ENCODE measurements at places on chromosomes 11 and 22.

DNA sequence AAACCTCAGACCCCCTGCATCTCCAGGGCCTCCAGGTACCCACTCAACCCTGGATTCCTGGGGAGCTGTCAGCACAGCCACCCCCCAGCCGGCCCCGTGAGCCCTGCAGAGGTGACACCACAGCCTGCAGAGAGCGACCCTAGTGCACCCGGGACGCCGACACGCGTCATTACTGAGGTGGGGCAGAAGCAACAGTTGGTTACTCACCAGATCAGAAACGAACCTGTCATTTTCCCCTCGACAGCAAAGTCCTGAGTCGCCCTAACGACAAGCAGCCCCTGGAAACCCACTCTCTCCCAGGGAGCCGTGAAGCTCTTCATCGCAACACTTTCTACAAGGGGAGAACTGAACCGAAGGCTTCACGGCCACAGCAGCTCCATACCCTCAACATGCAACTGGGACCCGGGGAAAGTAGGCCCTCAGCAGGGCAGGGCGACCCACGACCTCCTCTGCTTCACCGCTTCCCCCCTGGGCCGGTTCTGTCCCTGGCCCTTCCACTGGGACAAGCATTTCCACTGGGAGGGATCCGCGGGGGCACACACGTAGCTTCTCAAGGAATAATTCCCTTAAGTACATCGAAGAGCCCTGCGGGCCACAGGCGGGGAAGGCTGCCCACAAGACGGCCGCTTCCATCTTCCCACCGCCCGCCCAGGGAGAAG lies 1.6 kb downstream of the BRD1 start:
- peak; percentile 34 for DNase-seq

- DNase-seq = no peak
These were observed 249.3 kb downstream of the KIRREL3 start for GRCh38 chr11:126751242-126751641.

- DNase-seq = no peak
These were observed 23.9 kb downstream of the FADD start for GRCh38 chr11:70226967-70227366.

- no peak for DNase-seq
These were observed 149.8 kb downstream of the CCDC34 start for GRCh38 chr11:27213232-27213660.

- no peak for DNase-seq
These were observed 14.5 kb upstream of the P4HA3 start for GRCh38 chr11:74325649-74326645.

DNA sequence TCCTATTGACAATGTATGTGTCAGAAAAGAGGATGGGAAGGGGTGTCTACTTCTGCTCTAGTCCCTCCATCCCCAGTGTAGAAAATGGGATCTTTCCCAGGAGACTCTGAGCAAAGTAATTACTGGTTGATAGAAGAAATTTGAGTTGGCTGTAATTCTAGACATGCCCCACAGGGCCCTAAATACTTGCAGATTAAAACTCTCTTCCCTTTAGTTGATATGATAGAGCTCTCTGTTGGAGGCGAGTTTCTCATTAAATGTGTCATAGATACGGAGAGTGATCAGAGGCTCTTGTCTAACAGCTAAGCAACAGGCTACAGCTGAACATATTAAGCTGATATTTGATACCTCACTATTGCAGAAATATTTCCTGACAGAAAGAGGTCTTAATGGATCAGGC lies 32.9 kb downstream of the OR52E1 start:
- no peak for DNase-seq

DNA sequence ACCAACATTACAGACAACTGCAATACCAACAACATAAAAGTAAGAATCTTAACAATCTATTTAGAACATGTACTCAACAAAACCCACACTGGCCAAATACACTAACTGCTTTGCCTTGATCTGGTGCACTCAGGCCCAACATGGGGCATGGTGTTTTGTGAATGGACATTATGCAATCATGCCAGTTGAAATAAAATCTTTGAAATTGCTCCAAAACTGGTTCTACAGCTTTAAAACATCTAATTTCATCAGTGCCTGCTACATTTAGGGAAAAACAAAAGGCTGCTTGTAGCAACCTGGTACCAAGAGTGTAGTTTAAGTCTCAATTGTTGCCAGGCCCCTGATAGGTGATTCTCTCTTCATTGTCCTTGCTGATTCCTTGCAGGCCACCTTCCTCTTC lies 3.3 kb upstream of the CTR9 start:
- DNase-seq = no peak

- DNase-seq = no peak
These were observed 76.3 kb downstream of the NTM start for GRCh38 chr11:131446590-131447275.

- no peak for DNase-seq
These were observed 79.4 kb downstream of the IGLL1 start for GRCh38 chr22:23500508-23501260.

- DNase-seq = no peak
These were observed 192.0 kb downstream of the BUD13 start for GRCh38 chr11:116580799-116581198.

All from activated CD8-positive, alpha-beta memory T cell treated with anti-CD3 and anti-CD28 coated beads for 4 hours (primary cell).